ENCODE measurements at places on chromosomes 12 and 14.

- no peak for DNase-seq
These were observed 13.8 kb downstream of the RAPGEF3 start for GRCh38 chr12:47744778-47745436.

DNA sequence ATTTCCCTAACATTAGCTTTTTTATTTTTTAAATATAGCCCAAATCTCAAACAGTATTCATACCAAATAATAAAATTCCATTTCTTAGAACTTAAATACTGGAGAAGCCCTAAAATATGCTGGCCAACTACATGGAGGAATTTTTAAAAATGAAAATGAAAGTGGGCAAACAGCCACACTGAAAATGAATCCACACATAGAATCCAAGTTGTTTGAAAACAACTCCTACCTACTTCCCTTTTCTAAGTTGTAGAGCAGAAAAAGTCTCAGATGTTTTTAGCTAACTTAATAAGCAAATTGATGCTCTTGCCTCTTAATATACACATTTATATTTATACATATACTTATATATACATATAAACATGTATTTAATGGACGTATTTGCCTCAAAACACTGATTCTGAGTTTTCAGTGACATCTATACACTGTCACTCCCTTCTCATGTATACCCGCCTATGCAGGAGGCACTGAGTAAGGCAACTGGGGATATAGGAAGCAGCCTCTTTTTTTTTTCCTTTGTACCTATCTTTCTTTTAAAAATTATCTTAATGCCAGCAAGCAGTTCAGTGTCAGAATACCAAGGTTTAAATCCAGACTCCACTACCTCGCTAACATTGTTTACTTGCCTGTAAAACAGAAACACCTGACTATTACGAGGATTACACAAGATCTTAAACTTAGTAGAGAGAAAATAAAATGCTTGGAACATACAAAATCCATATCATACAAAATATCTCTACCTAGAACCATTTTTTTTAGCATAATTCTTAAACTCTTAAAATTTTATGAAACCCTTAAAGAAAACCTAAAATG lies 13.3 kb downstream of the DICER1 start:
- DNase-seq: no peak

DNA sequence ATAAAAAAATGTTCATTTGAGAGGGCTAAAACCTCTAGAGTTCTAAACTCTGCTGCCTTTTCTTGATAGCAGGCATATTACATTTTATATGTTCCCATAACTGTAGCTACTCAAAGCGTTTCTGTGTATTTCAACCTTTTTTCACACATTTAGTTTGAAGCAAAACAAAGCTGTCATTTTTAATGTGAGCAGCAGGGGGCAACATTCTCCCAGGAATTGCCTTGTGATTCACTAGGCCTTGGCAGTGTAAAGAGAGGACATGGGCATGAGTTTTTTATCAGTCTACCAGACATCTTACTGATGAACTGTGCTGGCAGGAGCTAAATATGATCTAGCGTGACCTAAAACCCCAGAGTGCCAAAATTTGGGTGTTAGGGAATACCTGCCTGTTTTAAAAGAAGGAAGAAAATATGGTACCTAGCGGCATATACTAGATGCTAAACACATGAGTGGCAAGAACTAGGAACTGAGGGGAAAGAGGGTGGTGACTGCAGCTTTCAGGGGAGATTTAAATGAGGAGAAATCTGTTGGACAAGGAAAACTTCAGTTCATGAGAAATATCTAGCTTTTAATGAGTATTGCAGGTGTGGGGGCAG lies 65.3 kb downstream of the IFT43 start:
- peak; percentile 37 for DNase-seq

DNA sequence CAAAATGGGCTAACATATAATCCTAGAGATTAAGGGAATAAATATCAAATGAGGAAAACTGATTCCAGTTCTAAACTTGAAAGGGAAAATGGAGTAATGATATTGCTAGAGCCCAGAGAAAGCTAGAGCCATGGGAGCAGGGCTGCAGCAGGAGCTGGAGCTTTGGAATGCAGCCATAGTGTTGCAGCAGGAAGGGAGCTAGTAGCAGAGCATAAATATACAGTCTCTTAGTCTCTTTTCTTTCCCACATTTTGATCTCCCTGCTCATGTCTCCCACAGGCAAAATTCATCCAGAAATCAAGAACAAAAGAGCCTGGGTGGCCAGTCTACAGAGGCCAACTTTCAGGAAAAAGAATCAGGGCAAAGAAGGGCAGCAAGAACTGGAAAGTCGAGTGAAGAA lies 253.7 kb downstream of the ATXN7L3B start:
- DNase-seq: no peak

GRCh38 chr12:17802657-17803641 lies 287.0 kb downstream of the RERGL start:
- no peak for DNase-seq

DNA sequence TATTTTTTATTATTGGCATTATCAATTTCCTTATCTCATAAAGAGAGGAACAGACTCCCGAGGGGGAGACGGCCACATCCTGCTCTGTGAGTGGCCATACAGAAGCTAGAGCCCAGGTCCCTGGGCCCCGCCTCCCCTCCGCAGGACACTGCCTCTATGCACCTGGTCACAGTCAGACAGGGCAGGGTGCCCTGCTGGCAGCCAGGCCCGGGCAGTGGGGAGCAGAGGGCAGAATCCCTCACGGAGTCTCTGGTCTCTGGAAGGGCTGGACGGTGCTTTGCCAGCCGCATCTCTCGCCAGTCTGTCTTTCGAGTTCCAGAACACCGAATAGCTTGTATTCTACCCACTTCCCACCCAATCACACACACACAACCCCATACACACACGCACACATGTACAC lies 16.4 kb upstream of the CACNA2D4 start:
- DNase-seq: no peak

- no peak for DNase-seq
These were observed 84.3 kb upstream of the ATF1 start for GRCh38 chr12:50679612-50680011.

DNA sequence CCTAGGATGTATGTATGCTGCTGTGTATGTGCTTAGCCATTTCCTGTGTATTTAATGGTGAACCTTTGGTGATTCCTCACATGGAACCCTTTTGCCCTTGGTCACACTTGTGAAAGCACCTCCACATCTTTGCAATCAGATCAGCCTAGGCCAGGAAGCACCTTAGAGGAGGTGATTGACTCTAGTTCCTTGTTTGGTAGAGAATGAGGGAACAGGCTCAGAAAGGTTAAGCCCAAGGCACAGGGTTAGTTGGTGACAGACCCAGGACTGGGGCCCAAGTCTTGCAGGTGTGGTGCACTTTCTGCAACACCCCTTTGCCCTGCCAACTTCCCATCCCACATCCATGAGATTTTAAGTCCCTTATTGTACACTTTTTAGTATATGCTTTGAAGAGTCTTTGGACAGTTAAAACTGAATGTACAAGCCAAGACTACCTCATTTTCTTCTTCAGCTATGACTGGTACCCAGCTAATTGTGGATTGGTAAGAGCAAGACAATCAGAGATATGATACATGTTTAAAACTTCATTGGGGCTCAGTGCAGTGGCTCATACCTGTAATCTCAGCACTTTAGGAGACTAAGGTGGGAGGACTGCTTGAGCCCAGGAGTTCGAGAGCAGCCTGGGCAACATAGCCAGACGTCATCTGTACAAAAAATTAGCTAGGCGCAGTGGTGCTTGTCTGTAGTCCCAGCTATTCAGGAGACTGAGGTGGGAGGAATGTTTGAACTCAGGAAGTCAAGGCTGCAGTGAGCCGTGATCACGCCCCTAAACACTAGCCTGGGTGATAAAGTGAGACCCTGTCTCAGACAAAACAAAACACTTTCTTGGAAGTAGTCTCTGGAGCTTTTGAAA lies 71.1 kb downstream of the RASSF3 start:
- no peak for DNase-seq
